Osteocyte (in vitro differentiated cells): ENCODE measurements at places on chromosomes 12 and 14.

DNA sequence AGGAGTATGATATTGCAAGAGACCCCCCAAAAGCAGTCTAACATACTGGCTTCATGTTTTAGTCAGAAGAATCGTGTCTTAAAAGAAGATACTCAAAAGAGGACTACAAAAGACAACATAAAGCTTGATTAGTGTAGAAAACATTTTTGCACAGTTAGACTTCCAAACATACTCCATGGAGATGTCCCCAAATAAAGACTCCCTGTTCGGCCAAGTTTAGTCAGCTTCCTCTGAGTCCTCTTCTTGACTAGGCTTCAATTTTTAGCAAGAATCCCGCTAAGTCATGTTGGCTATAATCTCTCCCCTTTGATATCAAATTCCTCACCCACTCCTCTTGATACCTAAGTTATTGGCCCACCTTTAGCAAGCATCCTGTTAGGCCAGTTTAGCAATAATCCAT is 298.0 kb downstream of the RMST start:
- no peak for DNase-seq

DNA sequence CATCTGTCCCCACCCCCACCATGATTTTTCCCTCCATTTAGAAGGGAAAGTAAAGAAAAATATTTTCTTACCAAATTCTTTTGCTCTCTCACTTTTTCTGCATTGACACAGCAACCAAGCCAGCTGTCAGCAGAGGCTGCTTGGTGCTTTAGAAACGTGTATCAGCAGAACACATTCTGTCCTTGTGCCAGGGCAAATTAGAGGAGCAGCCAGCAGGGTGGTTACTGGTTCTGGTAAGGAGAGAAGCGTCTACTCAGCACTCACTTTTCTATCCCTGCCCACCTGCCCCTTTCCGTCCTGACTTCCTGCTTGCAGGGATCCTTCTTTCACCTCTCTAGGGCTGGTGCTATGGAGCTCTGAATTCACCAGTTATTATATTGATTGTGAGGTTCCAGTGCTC is 327.5 kb upstream of the PDE3A start:
- no peak for DNase-seq

- DNase-seq, result no peak
These were observed 110.0 kb downstream of the FOXG1 start for GRCh38 chr14:28876572-28876945.

GRCh38 chr12:108806346-108806745 is 51.0 kb downstream of the SSH1 start:
- DNase-seq, result no peak

GRCh38 chr14:52304248-52304904 is 9.7 kb upstream of the PTGER2 start:
- no peak for DNase-seq
